ENCODE measurements at places on chromosomes 7 and 10.

DNA sequence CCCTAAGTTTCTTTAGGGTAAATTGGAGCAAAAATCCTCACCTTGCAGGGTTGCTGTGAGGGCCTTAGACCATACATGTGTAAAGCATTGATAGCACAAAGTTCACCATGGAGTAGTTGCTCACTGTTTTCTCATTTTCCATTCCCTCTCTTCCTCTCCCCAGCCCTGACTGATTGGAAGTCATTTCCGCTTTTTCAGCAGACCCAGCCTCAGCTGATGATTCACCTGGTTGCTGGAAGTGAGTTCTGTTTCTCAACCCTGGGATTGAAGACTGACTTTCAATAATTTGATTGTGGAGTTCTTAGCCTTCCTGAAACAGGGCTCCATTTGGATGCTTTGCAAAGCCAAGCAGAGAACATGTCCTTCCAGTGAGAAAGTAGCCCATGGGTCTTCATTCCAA lies 107.0 kb downstream of the PLXNA4 start:
- no peak for DNase-seq

- DNase-seq = no peak
Measured at GRCh38 chr10:131982185-131982756, 548 bp upstream of the BNIP3 start.

DNA sequence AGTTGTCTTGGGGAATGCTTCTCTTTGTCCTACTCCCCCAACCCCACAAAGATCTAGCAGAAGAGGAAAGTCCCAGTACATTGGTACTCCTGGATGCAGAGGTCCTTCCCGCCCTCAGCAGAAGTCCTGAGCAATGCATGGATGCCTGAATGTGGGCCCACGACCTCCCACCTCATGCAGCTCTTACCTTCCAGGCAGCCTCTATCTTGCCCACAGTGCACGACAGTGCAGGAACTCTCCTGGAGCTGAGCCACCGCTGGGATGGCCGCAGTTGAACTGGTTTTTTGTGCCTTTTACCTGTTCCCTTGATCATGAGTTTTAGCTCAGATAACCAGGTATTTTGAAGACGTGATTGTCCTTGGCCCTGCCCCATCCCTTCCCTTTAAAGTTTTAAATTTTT lies 37.9 kb downstream of the LRRC4 start:
- no peak for DNase-seq

DNA sequence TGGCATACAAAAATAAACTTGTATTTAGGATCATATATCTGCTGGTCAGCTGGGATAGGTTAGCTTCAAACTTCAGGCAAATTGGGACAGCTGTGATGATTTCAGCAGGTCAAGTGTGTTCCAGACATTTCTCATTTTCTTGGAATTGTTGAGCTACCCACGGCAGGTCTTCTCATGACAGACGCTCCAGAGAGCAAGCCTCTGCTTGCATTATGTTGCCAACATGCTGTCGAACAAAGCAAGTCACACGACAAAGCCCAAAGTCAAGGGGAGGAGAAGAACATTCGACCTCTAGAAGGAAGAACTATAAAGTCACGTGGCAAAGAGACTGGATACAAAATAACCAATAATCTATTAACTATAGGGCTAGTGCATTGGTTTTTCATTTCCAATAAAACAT lies 103.5 kb downstream of the RAB18 start:
- DNase-seq = no peak

GRCh38 chr7:103915680-103916357 lies 73.6 kb downstream of the RELN start:
- no peak for DNase-seq

- DNase-seq = no peak
Measured at GRCh38 chr7:109879287-109879828, 1211.6 kb upstream of the LRRN3 start.

GRCh38 chr10:48504141-48504885 lies 100.6 kb downstream of the ARHGAP22 start:
- DNase-seq = no peak

GRCh38 chr10:22478555-22479334 lies 133.4 kb downstream of the SPAG6 start:
- no peak for DNase-seq

GRCh38 chr10:89327803-89328441 lies at the start of gene IFIT3:
Gene IFIT3 (plus strand): TSS chr10:89327997. CDS start chr10:89328074, 77 bp downstream.
- no peak for DNase-seq

DNA sequence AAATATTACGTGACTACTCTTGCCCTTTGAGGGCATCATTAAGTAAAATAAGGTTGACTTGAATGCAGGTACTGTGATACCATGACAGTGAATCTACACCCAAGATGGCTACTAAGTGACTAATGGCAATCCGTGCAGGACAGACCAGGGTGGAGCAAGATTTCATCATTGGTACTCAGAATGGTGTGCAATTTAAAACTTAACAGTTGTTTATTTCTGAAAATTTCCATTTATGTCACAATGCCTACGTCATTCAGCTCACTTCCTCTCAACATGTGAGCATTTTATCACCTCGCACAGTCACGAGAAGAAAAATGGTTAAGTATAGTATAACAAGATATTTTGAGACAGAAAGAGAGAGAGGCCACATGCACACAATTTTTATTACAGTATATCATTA lies 50.3 kb upstream of the MET start:
- no peak for DNase-seq

DNA sequence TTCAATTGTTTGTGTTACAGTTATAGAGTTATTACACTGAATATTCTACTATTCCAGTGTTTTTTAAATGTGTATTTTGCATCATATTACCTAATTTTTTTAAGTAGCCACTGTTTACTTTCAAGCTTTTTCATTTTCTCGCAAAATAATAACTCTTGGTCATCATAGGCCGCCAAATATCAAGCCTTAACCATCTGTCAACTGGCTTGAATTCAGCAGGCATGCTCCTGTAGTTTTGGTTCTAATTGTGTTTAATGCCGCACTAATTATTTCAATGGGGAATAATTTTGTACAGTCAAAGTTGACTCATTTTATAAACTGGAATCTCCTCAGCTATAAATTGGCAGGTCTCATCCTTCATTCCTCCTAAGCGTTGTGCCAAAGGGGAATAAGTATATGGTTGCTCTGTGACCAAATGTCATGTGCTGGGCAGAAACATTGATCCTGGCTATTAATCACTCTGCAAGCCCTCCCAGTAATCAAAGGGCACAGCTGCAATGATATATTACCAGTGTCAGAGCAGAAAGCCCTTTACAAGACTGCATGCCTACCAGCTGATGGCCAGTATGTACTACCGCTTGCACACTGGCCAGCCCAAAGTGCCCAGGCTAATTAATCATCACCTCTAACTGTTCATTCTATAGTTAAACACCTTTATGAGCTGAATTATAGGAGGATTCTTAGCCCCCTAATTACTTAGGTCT lies 74.8 kb downstream of the SKAP2 start:
- DNase-seq = no peak

- DNase-seq = no peak
Measured at GRCh38 chr7:119643558-119643957, 629.4 kb upstream of the KCND2 start.

GRCh38 chr10:112585126-112585525 lies 138.1 kb downstream of the VTI1A start:
- DNase-seq = no peak

- DNase-seq = no peak
Measured at GRCh38 chr7:157495177-157495553, 158.4 kb downstream of the DNAJB6 start.

GRCh38 chr7:51446356-51446755 lies 129.7 kb upstream of the COBL start:
- no peak for DNase-seq

DNA sequence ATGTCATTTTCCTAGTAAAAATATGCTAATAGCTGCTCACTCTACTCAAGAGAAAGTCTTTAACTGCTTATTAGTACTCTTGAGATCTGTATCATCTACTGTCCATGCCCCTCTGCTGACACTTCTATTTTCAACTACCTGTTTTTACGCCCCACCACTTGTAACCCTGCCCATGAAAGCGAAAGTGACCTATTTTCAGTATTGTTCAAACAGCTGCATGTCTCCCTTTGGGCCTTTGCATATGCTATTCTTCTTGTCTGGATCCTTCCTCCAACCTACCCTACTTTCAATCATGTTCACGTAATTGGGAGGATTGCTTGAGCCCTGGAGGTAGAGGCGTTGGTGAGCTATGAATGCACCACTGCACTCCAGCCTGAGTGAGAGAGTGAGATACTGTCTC lies 1481.3 kb downstream of the GATA3 start:
- no peak for DNase-seq

- DNase-seq = no peak
Measured at GRCh38 chr7:90958647-90959046, 305.6 kb upstream of the FZD1 start.

GRCh38 chr7:90579181-90579688 lies 16.9 kb upstream of the CDK14 start:
- DNase-seq = no peak

GRCh38 chr7:107068156-107068555 lies 23.7 kb downstream of the PRKAR2B start:
- no peak for DNase-seq

GRCh38 chr7:17085186-17085585 lies 203.4 kb upstream of the AGR3 start:
- no peak for DNase-seq

- no peak for DNase-seq
Measured at GRCh38 chr10:31883397-31883796, 45.2 kb downstream of the ARHGAP12 start.

- no peak for DNase-seq
Measured at GRCh38 chr7:28176174-28176573, 4.4 kb downstream of the JAZF1 start.

All from cortex of kidney (tissue), 1 donor.